ENCODE measurements at places on chromosomes 13 and 19.

DNA sequence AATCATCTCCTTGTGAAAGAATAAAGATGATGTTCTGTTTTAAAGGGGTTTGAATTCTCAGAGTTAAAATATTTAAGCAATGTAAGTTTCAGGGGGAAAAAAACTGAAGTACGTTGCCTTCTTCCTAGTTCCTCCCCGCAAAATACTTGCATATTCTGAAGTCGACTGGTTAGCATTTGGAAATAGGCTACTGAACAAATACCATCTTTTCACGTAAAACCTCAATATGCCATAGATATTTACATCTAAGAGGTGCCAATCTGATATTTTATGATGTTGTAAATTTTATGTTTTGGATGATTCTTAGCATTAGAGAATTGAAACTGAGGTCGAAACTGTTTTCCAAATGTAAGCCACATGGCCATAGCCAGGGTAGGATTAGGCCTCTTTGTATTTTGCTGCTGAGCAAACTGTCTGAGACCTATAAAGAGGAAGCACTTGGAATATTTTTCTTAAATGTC is 138.3 kb downstream of the FLT1 start:
- no peak for DNase-seq

- DNase-seq: peak; percentile 9
These were observed 15.8 kb upstream of the MICU2 start for GRCh38 chr13:21619633-21620220.

DNA sequence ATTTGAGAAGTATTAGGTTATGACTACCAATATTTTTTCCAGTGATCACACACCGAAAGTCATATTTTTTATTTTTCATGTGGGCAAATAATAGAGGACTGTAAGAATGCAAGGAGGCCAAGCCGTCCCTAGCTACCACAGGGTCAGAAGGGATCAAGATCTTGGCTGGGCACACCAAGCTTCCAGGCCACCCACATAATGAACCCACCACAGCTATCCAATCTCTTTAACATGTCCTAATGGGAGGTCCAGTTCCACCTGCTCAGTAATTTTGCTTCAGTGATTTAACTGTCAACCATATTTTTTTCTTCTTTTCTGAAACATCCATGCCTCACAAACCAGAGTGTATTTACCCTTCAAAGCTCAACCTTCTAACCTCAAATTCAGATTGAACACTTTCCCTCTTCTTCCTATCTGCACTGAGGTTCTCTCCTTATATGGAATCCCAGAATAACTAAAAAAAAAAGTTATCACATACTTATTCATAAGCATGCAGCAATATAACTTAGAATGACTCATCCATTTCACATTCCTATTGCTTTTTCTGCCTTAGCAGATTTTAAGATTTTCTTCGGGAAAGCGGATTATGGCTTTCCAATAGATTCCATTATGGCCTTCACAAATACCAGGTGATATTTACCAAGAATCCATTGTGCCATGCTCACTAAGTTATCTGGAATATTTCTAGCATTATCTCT is 12.2 kb downstream of the ARGLU1 start:
- DNase-seq: peak; percentile 74

GRCh38 chr13:41707194-41707821 is 250.0 kb downstream of the RGCC start:
- DNase-seq: peak; percentile 24

DNA sequence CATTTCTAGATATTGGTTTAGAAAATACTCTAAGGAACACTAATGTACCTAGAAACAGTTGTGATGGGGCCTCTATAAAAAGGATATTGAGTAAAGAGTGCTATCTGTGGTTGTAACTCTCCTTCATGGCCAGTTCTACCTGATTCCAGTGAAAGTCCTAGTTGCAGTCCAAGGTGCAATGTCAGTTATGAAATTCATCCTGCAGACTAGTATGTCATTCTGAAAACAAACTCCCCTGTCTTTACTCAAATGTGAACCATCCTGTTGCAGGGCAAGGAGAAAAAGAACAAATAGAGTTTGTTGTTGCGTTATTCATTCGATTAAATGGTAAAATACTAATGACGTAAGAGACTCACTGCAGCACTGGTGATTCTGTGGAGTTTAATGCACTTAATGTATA is 18.3 kb upstream of the N4BP2L1 start:
- DNase-seq: no peak

DNA sequence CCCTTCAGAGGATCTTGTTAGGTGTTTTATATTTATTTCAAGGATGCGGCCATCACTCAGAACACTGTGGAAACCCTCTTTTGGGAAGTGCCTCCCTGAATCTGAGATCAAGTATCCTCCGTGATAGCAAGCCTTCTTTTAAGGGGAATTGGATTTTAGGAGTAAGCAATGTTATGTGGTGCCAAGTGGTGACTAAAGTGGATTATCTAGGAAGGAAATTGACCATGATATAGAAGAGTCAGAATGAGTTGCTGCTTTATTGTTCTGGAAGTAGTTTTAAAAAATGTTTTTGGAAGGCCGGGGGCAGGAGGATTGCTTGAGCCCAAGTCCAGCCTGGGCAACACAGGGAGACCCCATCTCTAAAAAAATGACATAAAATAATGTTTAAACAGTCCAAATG is 6.7 kb downstream of the ERCC5 start:
- DNase-seq: no peak

DNA sequence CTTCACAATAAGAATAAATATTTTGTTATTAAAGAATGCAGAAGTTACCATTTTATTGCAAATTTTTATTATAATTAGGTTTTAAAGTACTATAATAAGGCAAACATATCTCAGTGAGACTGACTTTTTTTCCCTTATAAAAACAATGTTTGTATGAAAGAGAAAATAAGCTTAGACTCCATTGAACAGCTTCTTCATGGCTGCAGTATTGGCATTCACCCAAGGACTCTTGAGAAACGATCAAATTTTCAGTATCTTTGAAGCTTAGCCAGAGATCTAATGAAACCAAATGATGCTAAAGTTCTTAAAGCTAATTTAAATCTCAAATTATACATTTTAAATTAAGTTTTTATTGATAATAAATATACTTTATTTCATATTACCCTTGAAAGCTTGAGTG is 128.3 kb downstream of the GGACT start:
- DNase-seq: no peak

DNA sequence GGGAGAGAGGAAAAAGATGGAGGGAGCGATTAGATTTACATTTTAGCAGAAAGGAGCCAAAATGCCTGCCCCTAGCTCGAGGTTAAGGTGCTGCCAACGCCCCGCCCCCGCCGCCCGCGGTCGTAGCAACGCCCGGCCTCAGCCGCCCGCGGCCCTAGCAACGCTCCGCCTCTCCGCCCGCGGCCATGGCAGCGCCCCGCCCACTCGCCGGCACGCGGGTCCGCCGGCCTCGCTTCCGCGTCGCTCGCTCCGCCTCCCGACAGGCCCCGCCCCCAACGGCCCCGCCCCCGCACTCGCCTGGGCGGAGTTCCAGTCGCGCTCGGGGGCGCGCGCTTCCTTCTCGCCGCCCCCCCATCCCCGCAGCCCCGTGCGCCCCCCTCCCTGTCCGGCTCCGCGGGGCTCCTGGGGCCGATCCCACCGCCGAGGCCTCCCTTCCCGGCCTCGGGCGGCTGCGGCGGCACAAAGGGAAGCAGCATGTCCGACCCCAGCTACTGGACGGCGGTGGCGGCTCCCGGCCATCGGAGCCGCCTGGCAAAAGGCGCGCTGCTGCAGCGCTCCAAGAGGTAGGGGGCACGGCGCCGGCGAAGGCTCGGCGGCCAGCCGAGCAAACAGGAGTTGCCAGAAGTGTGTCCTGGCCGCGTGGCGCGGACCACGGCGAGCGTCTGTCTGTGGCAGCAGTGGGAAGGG is 20.3 kb downstream of the MAST3 start:
- peak; percentile 85 for DNase-seq

- DNase-seq: peak; percentile 53
These were observed at the start of gene GMIP for GRCh38 chr19:19643158-19644053. Gene GMIP, minus strand, starts transcription at chr19:19643657. Its CDS starts 128 bp downstream, at chr19:19643529.

- no peak for DNase-seq
These were observed 2033.0 kb upstream of the PCDH20 start for GRCh38 chr13:63448692-63449091.

- no peak for DNase-seq
These were observed 4.0 kb downstream of the LENG9 start for GRCh38 chr19:54459282-54460229.

- no peak for DNase-seq
These were observed 13.2 kb downstream of the KLK5 start for GRCh38 chr19:50939596-50939995.
